Activated CD4-positive, alpha-beta memory T cell treated with anti-CD3 and anti-CD28 coated beads for 36 hours (primary cell): ENCODE measurements at places on chromosomes 11 and 22. TPM values are rescaled to one million over a fixed set of nuclear protein-coding genes. Genes with fewer than 3 reads are reported as not detected.

DNA sequence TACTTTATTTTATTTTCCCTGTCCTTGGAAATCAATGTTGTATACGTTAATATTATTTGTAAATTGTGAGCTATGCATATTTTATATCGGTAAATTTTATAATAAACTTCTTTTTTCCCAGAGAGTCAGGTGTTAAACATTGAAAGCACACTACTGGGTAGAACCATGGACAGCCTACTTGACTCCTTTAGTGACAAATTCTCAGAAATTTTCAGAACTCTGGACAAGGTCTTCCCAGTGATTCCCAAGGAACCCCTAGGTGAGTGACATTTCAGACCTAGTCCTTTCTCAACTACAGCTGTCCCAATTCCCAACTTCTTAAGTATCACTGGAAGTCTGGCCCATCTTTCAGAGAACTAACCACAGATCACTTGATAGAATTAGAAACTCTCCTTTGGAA is 107.2 kb downstream of the RCN1 start:
- DNase-seq = no peak

GRCh38 chr11:100776212-100776896 is 89.3 kb downstream of the ARHGAP42 start:
- DNase-seq = no peak

GRCh38 chr11:72066855-72067254 is 13.5 kb downstream of the NUMA1 start:
- DNase-seq = no peak

DNA sequence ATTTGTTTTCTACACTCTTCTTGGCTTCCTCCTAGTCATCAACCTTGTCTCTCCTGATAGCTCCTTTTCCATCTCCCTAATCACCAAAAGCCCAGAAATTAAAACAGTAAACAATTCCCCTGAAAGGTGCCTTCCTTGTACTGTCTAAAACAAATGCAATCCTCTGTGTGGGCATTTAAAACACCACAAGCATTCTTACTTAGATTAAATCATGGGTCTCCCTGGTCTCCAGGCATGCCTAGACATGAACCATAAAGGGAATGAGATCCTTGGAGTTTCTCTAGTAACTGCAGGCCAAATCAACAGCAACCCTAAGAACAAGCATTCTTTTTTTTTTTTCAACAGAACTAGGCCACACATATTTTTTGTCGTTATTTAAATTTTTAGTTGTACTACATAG is 1.9 kb downstream of the BTG4 start:
- DNase-seq = no peak

GRCh38 chr11:6635082-6635932 is 16.1 kb upstream of the TPP1 start:
- DNase-seq = no peak

DNA sequence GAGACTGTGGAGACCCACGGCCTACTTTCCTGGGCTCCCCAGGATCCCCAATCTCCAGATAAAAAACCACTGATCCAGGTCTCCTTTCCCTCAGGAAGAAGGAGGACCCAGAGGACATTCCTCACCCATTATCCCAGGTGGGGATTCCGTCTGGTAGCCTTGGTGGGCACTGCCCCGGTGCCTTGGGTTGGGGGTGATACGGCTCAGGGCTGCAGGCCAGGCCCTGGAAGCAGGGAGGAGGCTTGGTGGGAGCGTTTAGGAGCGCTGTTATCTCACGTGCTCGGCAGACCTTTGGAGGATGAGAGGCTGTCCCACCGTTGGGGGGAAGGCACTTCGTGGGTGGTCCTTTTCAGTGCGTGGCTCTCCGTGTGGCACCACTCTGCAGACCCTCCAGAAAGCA is 926.3 kb downstream of the BRD1 start:
- DNase-seq = no peak

- no peak for DNase-seq
Observed at GRCh38 chr22:38108561-38109319, 1.7 kb downstream of the BAIAP2L2 start.

DNA sequence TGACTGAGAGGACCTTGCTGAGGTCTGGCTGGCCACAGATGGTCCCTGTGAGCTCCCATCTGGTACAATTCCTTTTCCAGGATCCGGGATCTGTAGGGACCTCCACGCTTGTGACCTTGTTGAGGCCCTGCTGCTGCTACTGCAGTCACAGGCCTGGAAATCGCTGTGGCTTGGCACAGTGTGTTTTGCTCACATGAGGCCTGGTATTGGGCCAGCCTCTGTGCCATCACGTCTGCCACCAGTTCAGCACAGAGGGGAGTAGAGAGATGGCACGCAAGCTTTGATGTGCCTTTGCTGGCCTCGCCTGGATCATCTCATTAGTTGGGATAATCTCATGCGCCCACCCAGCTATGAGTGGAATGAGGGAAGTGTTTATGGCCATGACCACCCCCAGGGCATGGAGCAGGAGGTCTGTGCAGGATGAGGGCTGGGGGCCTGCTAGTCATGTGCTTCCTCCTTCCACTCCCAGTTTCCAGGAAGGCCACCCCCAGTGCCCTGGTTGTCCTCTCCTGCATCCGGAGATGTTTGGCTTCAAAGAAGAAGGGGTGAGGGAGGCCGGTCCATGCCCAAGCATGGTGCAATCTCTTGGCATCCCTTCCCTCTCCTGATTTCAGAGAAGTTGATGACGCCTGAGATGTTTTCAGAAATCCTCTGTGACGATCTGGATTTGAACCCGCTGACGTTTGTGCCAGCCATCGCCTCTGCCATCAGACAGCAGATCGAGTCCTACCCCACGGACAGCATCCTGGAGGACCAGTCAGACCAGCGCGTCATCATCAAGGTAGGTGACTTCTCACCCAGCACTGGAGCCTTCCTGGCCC is 22.4 kb downstream of the DERL3 start:
- DNase-seq = no peak

GRCh38 chr11:65743681-65744025 is 23.1 kb upstream of the RNASEH2C start:
- DNase-seq = no peak

DNA sequence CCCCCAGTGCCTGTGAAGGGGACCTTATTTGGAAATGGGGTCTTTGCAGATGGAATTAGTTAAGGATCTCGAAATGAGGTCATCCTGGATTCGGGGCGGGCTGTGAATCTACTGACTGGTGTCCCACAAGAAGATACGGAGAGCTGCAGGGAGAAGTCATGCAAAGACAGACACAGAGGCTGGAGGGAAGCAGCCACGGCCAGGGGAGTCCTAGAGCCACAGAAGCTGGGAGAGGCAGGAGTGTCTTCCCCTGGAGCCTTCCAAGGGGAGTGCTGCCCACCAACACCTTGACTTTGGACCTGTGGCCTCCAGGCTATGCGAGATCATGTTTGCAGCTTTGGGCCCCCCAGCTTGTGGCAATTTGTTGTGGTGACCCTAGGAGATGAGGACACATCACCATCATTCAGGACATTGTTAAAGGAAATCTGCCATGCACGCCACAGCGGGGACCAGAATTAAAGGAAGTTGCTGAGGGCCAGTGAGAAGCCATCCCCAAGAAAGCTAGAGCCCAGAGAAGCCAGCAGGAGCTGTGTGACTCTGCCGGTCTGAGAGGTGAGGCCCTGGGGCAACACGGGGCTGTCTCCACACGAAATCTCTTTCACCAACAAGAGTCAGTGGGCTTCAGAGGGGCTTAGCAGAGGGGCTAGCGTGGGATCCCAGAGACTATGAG is 434.7 kb downstream of the BRD1 start:
- DNase-seq = no peak

DNA sequence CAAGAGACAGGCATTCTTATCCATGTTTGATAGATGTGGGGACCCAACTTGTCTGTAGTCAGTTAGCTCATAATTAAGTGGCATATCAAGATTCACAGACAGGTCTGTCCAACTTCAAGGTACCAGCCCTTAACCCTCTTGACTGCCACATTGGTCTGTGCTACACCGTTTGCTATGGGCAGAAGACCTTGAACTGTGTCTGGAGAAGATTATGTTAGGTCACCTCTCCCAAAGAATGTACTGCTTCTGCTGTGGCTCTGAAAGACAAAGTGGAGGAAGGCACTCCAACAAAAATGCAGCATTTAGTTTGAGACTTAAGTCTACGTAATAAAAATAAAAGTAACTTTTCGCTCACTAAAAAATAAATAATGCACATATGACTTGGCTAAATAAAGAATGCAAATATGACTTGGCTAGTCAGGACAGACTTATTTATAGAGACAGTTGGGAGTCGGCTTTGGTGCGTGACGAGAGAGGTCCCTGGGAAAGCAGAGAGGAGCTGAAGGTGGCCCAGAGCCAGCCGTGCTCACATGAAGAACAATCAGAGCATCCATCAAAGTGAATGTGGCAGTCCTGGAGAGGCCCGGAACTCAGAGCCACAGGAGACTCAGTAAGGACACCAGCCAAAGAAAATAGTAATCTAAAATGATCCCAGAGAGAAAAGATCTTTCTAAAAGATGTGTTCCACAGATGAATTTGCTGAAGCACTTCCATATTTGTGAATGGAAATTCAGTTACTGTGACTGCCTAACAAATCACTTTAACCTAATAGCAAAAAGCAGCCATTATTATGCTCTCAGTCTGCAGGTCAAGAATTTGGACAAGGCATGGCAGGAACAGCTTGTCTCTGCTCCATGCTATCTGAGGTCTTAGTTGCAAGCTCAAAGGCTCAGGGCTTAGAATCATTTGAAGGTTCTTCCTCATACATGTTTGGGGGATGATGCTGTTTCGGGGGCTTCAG is 35.0 kb downstream of the CWC15 start:
- DNase-seq = no peak

DNA sequence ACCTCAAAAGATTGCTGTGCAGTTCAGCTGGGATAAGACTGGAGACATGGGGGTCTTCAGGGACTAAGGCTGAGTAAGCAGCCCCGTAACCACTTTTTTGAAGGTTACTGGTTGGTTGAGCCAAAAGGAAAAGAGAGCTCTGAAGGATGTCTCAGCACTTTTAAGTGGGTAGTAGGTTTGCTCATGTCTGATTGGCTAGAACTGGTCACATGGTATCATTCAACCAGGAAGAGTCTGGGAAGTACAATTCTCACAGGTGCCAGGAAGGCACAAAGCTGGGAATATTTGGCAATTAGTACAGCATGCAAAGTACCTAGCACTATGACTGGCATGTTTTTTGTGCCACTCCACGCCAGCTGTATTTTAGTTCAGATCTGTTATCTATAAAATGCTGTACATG is 58.1 kb downstream of the SNX19 start:
- DNase-seq = no peak

Gene RGL4
- total RNA-seq = 9.1 TPM

Gene RAB1B
- total RNA-seq = 124 TPM

Gene TRPC6
- total RNA-seq = not detected

Gene RAB6A
- 66.0 TPM for total RNA-seq
